ENCODE measurements at places on chromosomes 11 and 22. TPM values are rescaled to one million over a fixed set of nuclear protein-coding genes. Genes with fewer than 3 reads are reported as not detected.

The ANKK1 gene
- total RNA-seq, result 1.6 TPM

The FOLR2 gene
- total RNA-seq, result not detected

The RAG2 gene
- total RNA-seq, result not detected

The RFPL2 gene
- not detected for total RNA-seq

The AIP gene
- total RNA-seq, result 122 TPM

The HPX gene
- total RNA-seq, result 2.4 TPM

The PRDM11 gene
- 5.5 TPM for total RNA-seq

The CASP5 gene
- total RNA-seq, result not detected

The SCGB2A2 gene
- not detected for total RNA-seq

All from placental epithelial cell (primary cell).